Mucosa of descending colon (tissue), 3 donors: ENCODE measurements at places on chromosomes 4 and X. TPM values are rescaled to one million over a fixed set of nuclear protein-coding genes. Genes with fewer than 3 reads are reported as not detected.
A peak's percentile ranks its signal among the peaks of the same experiment; 100 is the strongest.

ZCCHC12 gene
- total RNA-seq, result 0.22 TPM

BEX2 gene
- 5.5 TPM for total RNA-seq

TBCK gene
- 38.3 TPM for total RNA-seq

SFRP2 gene
- 3.9 TPM for total RNA-seq

KIAA1210 gene
- not detected for total RNA-seq

CDKL2 gene
- total RNA-seq, result 3.5 TPM

PAGE4 gene
- total RNA-seq, result not detected

GRCh38 chr4:128220286-128221235 lies 67.1 kb downstream of the PGRMC2 start:
- DNase-seq, result no peak

DNA sequence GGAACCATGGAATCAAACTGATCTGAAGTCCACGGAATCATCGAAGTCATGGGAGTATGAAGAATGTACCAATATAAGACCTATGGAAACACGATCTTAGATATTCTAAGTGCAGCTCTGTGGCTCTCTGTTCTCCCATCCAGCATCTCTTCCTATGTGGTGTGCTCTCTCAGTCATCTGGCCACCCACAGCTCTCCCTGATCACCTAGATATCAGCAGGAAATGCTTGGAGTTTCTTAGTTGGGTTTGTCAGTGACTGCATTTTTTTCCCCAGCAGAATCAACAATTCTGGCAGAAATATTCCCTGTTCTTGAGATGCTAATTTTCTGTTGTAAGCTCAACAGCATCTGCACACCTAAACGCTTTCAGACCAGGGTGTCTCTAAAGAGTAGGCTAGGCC lies 94.1 kb downstream of the GC start:
- DNase-seq, result no peak

DNA sequence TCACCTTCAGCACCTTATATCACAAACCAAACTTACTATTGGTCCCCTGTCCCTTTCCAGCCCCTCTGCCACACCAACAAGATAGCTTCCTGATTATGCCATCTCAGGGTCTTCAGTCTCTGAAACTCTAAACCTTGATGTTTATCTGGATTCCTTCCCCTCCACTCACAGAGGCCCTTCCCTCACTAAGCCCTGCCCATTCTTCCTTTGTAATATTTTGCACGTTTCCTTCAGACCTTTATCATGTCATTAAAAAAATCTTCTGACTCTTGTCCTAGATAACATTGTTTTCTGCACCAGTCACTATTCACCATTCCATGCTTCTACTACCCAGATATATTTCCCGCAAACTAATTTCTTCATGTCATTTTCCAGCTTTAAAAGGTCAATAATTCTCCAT lies 17.7 kb upstream of the CEP135 start:
- no peak for DNase-seq

- DNase-seq, result peak; percentile 11
Measured at GRCh38 chrX:67555578-67556203, 11.9 kb downstream of the AR start.

- no peak for DNase-seq
Measured at GRCh38 chr4:76526585-76526990, 91.6 kb downstream of the SHROOM3 start.

DNA sequence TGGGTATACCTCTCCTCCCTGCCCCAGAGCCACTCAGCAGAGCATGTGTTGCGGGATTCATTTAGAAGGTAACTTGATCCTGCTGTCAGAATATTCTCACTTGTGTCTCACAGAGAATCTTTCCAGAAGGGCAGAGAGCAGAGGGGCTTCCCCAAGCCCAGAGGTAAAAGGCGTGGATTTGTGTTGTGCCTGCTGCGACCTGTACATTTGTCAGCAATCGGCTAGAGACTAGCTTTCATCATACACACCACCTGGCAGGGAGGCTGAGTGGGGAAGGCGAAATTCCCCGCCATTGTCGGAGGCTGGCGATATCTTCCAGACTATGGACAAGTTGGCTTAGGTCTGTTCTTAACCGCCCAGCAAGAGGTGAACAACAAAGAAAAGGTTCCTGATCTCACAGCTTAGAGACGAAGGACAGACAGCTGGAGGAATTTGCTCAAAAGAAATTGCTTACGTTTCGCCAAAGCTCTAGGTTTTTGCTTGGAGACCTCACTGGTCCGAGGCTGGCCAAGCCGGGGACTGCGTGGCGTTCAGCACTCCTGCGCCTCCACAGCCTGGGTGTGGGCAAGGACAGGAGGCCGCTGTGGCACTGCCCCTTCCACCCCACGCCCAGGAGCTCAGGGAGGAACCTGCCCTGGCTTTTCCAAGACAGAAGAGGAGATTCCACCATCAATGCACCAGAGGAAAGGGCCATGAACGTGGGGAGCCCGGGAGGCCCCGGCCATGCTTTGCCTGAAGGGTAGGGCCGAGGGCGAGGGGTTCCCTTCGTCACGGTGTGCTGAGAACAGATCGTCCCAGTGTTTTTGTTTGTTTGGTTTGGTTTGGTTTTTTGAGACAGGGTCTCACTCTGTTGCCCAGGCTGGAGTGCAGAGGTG lies 69.4 kb downstream of the DCTD start:
- DNase-seq, result no peak

DNA sequence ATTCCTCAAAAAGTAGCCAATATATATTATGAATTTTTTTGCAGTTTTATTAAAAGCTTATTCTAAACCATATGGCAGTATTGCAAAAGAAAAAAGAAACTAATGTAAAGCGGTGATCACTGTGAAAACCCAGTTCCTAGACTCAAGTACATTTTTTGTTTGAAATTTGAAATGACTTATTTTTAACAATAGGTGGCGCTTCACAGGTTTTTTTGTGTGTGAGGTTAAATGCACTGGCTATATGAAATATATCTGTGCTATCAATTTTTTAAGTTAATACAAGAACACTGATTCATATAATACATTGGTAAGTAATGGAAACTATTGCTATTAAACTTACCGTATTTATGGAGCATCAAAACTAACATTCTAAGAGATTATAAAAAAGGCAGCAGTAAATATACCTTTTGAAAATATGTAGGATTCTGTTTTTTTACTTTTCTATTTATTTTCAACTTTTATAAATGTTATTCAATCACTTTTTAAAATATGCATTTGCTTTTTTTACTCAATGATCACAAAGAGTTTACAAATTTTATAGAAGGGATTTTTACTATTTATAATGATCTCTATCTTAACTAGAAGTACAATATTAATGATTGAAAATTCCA lies 5.6 kb upstream of the SPRY1 start:
- no peak for DNase-seq

- DNase-seq, result no peak
Measured at GRCh38 chrX:11172415-11172814, 61.3 kb downstream of the HCCS start.

DNA sequence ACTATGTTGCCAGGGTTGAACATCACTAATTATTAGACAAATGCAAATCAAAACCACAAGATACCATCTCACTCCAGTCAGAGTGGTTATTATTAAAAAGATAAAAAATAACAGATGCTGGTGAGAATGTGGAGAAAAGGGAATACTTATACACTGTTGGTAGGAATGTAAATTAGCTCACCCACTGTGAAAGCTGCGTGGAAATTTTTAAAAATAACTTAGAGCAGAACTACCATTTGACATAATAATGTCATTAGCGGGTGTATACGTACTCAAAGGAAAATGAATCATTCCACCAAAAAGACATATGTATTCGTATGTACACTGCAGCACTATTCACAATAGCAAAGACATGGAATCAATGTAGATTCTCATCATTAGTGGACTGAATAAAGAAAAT lies 48.6 kb upstream of the UGT2A1 start:
- DNase-seq, result no peak
